ENCODE measurements at places on chromosomes 4 and X.

- peak; percentile 33 for DNase-seq
Observed at GRCh38 chrX:110851780-110852179, 56.2 kb upstream of the CHRDL1 start.

- DNase-seq = no peak
Observed at GRCh38 chrX:8237718-8238117, 66.7 kb upstream of the VCX2 start.

DNA sequence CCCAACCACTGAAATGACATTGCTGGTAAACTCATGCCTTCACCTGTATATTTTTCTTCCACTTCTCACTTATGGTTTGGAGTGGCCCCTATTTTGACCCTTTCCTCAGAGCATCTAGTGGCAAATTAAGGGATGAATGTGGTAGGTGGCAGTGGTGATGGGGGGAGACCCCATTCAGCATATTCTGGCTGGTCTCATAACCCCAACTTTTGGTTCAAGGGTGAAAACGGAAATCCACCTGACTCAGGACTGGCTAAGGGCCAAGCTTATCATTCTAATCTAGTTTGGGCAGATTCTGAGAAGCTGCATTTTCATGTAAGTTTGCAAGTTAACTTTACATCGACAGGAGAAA lies 47.0 kb upstream of the NSUN7 start:
- peak; percentile 17 for DNase-seq

GRCh38 chr4:20251796-20252655 lies at the start of gene SLIT2:
Gene SLIT2 (plus strand): TSS chr4:20251905. CDS start chr4:20253816, 1,911 bp downstream.
- DNase-seq = peak; percentile 93

DNA sequence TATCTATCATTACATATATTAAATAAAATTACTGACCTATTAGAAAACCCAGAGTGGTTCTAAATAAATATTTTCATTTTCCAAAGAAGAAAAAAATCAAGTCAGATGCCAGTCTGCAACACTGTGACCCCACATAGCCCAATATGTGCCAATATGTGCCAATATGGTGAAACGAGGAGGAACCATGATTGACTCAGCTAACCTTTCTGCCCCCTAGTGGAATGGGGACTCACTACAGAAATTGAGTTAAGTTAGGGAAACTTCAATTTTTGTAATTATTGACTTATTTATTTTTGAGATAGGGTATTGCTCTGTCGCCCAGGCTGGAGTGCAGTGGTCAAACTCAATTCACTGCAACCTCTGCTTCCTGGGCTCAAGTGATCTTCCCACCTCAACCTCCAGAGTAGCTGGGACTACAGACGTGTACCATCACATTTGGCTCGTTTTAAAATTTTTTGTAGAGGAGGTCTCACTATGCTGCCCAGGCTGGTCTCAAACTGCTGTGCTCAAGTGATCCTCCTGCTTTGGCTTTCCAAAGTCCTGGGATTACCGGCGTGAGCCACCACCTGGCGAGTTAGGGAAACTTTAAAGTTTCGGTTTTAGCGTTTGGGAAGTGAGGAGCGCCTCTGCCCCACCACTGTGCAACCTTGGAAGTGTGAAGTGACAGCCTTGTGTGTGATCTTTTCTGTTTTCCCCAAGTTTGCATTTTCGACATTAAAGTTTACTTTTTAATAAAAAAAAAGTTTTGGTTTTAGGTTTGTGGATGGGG lies 116.8 kb upstream of the SHISA3 start:
- peak; percentile 22 for DNase-seq

GRCh38 chrX:16033331-16033730 lies 90.0 kb upstream of the GRPR start:
- no peak for DNase-seq

DNA sequence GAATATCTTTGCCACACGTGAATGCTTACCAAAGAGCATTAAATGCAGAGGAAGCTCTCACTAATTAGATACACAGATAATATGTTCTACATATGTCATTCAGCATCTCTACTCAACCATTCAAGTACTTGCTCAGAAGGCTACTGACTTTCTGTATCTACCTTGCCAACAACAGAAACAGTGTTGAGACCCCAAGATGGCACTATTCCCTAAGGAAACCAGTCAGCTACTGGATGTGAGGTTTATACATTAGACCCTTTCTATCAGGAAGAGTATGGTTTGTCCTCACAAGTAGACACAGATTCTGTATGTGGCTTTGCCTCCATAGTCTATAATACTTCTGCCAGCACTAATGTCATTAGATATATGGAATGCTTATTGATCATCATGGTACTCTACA lies 443.9 kb upstream of the INTU start:
- DNase-seq = no peak

DNA sequence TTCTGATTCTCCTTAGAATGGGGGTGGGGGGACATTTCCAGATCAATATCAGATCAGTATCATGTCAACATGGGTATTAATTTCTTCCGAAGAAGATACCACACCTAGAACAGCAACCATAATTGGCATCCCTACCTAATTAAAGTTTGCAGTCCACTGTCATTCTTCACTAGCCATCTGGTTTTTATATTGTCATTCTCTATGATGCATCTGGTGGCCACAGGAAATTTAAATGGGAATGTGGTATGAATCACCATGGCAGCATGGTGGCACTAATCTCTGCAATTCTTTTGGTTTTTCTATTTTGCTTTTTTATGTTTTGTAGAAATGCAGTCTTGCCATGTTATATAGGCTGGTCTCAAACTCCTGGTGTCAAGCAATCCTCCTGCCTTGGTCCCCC lies 16.6 kb upstream of the UBE2D3 start:
- DNase-seq = no peak

- peak; percentile 39 for DNase-seq
Observed at GRCh38 chr4:113610537-113610936, 151.0 kb downstream of the CAMK2D start.

DNA sequence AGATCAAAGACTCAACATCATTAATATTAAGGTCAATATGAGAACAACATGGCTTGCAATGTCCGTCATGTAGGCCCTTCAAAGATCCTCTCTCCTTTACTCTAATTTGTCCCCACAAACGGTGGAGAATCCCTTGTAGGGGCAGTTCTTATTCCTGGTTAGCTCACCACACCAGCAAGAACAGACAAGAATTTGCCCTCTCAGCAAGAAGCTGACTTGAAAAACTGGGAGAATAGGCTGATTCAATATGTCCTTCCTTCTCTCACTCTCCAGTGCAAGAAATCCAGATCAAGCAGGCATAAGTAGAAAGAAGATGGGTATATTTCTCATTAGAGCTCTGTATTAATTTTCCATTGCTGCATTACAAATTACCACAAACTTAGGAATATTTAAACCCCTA lies 704.2 kb upstream of the SLIT2 start:
- no peak for DNase-seq

GRCh38 chr4:176782191-176782590 lies 10.5 kb downstream of the VEGFC start:
- no peak for DNase-seq

DNA sequence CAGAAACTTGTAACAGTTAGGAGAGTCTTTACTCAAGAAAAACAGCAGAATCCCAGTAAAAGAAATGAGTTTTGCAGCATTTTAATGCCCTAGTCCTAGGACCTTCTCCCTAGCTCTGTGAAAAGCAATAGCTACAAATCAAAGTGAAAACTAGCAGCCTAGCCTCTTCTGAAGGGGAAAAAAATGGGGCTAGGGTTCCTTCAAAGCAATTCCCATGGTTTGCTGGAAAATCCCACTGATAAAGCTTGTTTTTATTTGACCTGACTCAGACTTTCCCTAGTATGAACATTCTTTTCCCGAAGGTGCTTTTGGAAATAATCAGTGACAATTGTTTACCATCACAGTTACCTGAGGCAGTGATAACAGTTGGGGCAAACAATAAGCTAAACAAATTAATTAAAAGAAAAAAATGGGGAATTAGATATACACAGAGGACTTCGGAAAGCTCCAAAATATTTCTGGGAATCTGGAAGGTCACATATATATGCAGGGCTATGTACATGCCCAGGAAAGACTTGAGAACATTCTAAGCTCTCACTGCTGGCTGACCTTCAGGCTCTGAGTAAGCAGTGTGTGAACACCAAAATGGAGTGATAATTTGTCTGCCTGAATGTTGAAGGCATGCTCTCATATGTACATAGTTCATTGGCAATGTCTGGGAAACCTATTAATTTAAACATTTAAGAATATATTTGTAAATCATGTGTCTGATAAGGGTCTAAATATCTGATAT lies 285.9 kb downstream of the KCTD8 start:
- no peak for DNase-seq
